Hair follicular keratinocyte (primary cell): ENCODE measurements at places on chromosomes 3 and 15. TPM values are rescaled to one million over a fixed set of nuclear protein-coding genes. Genes with fewer than 3 reads are reported as not detected.

CCDC13 gene
- 0.19 and 0.78 TPM in 2 replicates for total RNA-seq

HIGD2B gene
- total RNA-seq: not detected in 2 replicates

IQCF5 gene
- total RNA-seq: not detected in 2 replicates

TMCO5A gene
- total RNA-seq: not detected in 2 replicates

FBXW12 gene
- total RNA-seq: not detected in 2 replicates

GXYLT2 gene
- 3.3 and 6.0 TPM in 2 replicates for total RNA-seq

FSIP1 gene
- 0.76 and 2.0 TPM in 2 replicates for total RNA-seq

TRH gene
- total RNA-seq: not detected in 2 replicates

TMEM266 gene
- total RNA-seq: not detected in 2 replicates

ZNF502 gene
- total RNA-seq: 1.6 and 2.7 TPM in 2 replicates

KBTBD13 gene
- total RNA-seq: not detected in 2 replicates

SHC4 gene
- 0.04 and 0.31 TPM in 2 replicates for total RNA-seq
